Activated CD8-positive, alpha-beta memory T cell treated with anti-CD3 and anti-CD28 coated beads, Interleukin-2, amount 10 ng/mL, durations not matched to agents 7 days and 5 days (primary cell): ENCODE measurements at places on chromosomes 16 and 17.

GRCh38 chr16:57575468-57576277 is 33.2 kb downstream of the ADGRG5 start:
- no peak for DNase-seq

DNA sequence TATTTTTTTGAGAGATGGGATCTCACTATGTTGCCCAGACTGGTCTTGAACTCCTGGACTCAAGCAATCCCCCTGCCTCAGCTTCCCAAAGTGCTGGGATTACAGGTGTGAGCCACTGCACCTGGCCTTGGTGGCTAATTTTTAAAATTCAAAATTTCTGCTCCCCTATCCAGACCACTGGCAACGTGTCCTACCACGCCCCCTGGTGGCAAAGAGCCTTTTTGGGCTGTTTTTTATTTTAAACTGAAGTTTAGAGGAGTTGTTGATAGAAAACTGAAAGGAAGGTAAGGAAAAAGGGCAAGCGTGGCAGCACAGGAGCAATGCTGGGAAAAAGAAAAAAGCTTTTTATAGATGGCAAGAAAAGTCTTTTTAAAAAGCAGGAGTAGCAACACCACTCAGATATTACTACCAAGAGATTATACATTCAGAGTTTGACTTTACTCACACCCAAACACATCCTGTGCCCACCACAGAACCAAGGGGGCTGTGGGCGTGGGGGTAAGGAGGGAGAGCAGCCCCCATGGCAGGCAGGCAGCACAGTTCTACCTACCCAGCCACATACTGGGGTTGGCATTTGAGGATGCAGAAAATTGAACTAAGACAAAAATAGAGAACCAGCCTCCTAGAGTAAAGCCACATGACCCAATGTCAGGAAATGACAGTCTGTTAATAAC is 4.2 kb upstream of the MXRA7 start:
- DNase-seq = peak; percentile 86

DNA sequence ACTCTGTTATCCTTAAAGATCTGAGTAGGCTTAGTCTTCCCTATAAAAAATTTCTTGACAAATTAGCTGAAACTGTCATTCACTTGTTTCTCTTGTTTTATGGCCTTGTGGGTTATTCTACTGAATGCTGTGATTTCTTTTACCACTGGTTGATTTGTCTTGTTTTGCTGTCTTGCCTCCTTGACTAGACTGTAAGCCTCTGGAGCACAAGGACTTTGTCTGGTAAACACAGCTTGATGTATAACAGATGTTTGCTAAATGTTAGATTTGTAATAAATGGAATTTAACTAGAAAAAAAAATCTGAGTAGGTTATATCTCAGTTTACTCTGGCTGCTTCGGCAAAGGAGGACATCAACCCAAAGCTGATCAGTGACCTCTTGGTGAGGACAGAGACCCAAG is 21.6 kb downstream of the VAC14 start:
- DNase-seq = no peak

GRCh38 chr17:14871921-14872320 is 393.2 kb downstream of the PMP22 start:
- DNase-seq = no peak

DNA sequence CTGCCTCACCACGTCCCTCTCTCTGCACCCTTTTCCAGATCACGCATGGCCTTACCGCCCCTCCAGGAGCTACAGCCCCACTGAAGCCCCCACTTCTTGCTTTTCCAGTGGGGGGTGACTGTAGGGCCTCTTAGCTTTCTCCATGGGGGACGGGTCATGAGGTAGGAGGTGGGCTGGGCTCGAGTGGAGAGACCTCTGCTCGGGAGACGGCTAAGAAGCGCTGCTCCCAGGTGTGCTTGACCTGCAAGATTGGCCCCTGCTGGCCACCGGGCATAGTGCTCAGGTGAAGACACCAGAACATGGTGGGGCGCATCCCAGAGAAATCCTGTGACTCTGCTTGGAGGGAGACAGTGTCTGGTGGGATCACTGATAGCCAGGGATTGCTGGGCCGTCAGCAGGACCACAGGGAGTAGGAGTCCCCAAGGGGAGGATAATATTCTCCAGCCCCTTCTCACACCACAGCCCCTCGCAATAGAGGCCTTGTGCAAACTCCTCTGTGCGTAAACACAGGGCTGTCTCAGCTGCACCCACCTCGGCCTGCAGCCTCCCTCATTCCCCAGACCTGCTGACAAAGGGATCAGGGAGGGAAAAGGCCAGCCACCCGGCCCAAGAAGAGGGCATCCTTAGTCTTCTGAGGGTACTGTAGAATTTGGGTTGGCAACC is 8.9 kb upstream of the GALK1 start:
- no peak for DNase-seq

- peak; percentile 23 for DNase-seq
Measured at GRCh38 chr17:6347776-6348175, 87.1 kb downstream of the AIPL1 start.

DNA sequence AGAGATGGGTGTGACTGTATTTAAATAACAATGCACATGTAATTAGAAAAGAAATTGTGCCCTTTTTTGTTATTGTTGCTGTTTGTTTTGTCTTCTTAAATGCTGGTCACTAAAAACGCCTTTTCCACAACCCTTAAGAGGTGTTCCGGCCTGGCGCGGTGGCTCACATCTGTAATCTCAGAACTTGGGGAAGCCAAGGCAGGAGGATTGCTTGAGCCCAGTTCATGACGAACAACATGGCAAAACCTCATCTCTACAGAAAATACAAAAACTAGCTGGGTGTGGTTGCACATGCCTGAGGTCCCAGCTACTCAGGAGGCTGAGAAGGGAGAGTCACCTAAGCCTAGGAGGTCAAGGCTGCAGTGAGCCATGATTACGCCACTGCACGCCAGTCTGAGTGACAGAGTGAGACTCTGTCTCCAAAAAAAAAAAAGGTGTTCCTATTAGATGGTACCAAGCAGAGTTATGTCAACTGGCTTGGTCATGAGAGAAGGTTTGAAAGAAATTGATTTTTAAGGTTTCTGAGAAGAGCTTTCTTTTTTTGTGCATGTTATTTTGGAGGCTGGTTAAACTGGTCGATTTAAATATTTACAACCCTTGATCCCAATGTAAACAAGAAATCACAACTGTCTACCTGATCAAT is 23.5 kb upstream of the RFFL start:
- DNase-seq = no peak

DNA sequence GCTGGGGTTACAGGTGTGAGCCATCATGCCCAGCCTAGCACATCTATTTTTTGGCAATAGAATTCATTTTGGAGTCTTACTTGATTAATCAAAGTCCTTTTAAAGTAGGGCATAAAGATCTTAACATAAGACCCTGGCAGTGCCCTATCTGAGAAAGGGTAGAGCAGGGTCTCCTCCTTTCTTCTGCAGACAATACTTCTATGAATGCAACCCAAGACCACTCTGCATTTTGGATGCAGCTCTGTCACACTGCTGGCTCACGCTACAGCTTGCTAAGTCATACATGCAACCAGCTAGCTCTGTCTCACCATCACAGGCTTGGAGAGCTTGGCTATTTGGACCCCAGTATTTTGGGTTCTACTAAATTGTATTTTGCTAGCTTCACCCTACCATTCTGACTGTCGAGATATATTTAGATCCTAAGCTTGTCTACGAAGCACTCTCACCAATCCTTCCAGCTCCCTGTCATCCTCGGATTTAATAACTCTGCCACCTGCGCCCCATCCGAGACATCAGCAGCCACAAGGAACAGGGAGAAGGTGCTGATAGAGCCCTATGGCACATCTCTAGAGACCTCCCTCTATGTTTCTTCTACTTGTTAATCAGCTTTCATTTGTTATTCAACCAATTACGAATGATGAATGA is 45.1 kb downstream of the RBFOX3 start:
- DNase-seq = no peak

GRCh38 chr16:2471016-2471652 is at the start of gene NTN3:
NTN3 (plus strand) TSS chr16:2471297; CDS start chr16:2471702, 405 bp downstream.
- no peak for DNase-seq

GRCh38 chr16:74297145-74297665 is 591 bp downstream of the PSMD7 start:
- DNase-seq = peak; percentile 64

- DNase-seq = no peak
Measured at GRCh38 chr16:23964136-23964535, 128.4 kb downstream of the PRKCB start.

DNA sequence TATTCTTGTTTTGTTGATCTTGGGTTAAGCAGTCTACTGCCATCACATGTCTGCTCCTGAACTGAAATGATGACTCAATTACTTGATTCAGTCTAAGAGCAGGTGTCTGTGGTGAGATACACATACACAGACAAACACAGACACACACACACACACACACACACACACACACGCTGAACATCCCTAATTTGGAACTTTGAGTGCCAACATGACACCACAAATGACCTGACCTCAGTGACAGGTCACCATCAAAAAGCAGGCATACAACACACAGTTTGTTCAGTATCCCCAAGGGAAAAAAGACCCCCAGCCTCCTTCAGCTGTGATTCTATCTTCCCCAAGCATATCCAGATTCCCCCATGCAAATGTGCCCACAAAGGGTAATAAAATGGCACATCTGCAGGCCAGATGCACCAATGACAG is 130.1 kb upstream of the TMEM97 start:
- DNase-seq = no peak

GRCh38 chr16:11705311-11706025 is 37.2 kb downstream of the TXNDC11 start:
- peak; percentile 0 for DNase-seq

GRCh38 chr17:50660042-50660886 is 25.6 kb downstream of the ABCC3 start:
- no peak for DNase-seq

GRCh38 chr17:37570527-37571093 is 38.6 kb downstream of the SYNRG start:
- DNase-seq = peak; percentile 51

GRCh38 chr17:50466371-50467113 is 2.1 kb downstream of the CHAD start:
- DNase-seq = no peak

DNA sequence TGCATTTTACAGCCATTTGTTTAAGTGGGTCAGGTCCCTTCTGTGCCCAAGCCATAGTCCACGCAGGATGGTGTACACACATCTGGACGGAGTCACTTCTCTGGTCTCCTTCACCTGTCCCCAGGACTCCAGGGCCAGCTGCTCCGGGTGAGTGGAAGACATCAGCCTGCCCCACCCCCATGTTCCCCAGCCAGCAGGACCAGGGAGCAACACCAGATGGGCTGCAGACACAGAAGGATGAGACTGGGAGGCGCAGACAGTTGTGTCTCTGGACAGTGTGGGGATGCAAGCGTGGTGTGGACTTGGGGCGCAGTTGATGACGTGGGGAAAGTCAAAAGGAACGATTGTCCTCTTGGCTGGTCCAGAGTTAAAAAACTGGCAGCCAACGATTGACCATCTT is 24.6 kb upstream of the WFDC1 start:
- DNase-seq = no peak

DNA sequence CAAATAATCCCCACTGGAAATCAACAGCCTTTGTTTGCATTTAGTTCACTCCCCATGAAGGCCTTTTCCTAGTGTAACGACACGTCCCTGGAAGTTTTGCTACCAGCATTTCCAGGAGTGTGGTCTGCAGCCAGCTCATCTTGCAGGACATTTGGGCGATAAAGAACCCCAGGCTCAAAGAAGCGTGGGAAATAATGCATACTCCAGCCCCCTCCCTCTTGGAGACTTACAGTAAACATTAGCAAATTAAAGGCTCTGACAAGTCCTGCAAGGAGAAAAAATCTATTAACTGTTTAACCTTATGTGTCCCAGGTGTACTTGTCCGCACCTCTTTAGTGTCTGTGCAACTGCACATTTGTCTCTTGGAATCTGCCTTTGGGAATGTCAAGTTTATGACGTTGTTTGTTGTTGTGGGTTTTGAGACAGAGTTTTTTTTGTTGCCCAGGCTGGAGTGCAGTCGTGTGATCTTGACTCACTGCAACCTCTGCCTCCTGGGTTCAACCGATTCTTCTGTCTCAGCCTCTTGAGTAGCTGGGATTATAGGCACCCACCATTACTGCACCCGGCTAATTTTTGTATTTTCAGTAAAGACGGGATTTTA is 131.1 kb downstream of the ABCC1 start:
- no peak for DNase-seq

- DNase-seq = no peak
Measured at GRCh38 chr17:80029258-80029974, 6.3 kb downstream of the TBC1D16 start.

DNA sequence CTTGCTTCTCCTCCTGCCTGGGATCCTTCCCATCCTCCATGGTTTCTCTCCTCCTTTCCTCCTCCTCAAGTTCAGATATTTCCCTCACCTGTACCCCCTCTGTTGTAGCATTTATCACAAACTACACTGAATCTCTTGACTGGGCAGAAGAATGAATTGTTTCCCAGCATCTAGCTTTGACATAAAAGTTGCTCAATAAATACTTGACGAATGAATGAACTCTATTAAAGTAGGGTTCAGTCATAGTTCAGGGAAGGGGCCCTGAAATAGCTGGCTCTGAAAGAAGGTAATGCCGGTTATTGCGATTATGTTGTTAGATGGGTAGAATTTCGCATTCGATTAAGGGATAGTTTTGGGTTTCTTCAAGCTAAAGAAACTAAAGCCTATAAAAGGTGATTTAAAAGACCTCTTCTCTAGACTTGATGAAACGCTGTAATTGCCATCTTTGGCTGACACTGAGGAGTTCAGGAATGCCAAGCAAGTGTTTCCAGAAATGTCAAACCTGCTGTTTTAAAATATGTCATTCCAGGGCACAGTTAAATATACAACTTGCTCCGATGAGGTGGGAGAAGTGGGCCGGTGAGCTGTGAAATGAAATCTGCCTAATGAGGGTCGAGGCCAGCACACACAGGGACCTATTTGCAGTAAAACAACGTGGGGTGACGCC is 1.0 kb upstream of the CPD start:
- no peak for DNase-seq

- DNase-seq = no peak
Measured at GRCh38 chr17:81928544-81929252, 1.2 kb upstream of the MAFG start.

DNA sequence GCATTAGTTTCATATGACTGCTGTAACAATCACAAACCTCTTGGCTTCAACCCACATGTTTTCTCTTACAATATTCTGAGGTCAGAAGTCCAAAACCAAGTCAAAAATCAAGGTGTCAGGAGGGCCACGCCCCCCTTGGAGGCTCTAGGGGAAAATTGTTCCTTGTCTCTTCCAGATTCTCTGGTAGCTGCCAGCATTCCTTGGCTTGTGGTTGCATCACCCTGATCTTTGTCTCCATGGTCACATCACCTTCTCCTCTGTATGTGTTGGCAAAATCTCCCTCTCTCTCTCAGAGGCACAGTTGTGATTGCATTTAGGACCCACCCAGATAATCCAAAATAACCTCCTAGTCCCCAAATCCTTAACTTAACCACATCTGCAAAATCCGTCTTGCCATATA is 105.8 kb downstream of the GAS7 start:
- no peak for DNase-seq

DNA sequence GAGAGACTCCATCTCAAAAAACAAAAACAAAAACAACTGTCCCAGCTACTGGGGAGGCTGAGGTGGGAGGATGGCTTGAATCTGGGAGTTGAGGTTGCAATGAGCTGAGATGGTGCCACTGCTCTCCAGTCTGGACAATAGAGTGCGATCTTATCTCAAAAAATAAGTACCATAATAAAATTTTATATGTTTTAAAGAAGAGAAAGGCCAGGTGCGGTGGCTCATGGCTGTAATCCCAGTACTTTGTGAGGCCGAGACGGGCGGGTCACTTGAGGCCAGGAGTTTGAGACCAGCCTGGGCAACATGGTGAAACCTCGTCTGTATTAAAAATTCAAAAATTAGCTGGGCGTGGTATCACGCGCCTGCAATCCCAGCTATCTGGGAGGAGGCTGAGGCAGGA is 11.4 kb downstream of the RPUSD1 start:
- DNase-seq = no peak

GRCh38 chr17:5971969-5972368 is 98.2 kb upstream of the WSCD1 start:
- DNase-seq = no peak

GRCh38 chr17:3012926-3013581 is 50.4 kb downstream of the OR1D5 start:
- peak; percentile 65 for DNase-seq
